ENCODE measurements at places on chromosomes 1 and 21.
A peak's percentile ranks its signal among the peaks of the same experiment; 100 is the strongest.

- no peak for DNase-seq
Observed at GRCh38 chr21:32977216-32977615, 48.5 kb upstream of the OLIG2 start.

- no peak for DNase-seq
Observed at GRCh38 chr1:24113641-24114033, 1.7 kb upstream of the MYOM3 start.

- DNase-seq: peak; percentile 6
Observed at GRCh38 chr1:87683196-87683956, 354.7 kb downstream of the LMO4 start.

DNA sequence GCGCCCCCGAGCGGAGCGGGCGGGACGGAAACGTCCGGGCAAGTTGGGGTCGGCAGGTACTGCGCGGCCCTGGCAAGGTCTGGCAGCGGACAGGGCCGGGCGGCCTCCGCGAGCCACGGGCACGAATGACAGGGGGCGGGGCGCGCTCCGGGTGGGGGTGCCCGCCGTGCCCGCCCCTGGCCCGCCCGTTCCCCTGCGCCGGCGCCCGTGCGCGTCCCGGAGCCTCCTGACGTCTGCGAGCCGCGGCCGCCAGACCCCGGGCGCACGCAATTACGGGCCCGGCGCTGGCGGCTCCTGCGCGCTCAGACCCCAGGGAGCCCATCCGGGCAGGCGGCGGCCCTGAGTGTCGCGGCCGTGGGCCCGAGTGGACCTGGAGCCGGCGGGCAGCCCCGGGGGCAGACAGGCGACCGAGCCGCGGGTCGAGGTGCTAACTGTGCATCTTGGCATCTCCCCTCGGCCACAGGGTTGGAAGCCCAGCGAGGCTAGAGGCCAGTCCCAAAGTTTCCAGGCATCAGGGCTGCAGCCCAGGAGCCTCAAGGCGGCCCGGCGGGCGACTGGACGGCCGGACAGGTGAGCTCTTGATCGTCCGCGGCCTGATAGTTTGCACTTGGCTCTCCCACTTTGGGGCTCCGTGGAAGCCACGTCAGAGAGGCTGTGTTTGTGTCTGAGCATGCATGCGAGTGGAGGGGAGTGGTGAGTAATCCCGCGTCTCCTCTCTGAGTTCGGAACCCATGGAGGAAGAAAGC, 918 bp downstream of the MIB2 start:
- peak; percentile 61 for DNase-seq

DNA sequence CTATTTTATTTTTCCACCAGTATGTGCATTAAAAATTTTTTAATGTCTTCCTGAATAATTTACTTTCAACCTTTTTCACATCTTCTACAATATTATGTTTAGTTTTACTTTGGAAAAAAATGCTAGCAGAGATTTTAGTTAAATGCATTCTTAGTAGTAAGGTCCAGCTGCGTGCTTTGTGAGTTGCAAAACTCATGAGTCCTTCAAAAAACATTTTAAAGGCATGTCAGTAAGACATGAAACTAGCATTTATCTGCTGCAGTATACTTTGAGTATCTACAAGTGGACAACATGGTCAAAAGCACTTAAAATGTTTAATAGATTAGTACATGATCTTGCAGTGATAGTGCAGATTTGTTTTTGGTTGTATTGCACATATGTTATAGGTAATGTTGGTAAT, 139.0 kb downstream of the HS2ST1 start:
- no peak for DNase-seq

DNA sequence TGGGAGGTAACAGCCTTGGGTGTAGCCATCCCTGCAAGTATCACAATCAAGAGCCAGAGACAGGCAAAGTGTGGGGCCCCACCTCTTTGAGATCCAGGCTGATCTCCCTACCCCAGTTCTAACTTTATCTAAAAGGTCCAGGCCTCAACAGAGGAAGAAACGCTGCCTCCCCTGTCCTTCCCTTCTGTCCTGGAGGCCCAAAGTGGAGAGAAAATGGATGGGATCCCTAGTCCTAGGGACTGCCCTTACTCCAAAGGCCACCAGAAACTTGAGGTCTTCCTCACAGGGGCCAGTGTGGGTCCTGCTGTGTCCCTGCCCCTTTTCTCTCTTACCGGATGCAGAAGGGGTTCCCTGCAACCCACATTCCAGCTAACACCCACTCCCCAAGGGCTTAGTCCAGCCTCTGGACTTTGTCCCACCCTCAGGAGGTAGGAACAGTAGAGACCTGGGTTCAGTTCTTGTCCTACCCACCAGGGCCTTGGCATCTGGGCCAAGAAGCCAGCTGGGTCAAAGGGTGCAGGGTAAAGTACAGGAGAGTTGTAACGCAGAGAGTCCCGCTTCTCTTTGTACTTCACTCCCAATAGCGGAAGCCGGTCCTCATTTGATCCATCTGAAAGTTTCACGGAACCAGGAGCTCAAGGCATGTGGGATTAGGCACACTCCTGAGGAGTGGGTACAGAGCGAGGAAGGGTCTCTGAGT, 1.9 kb downstream of the HDGF start:
- DNase-seq: no peak

DNA sequence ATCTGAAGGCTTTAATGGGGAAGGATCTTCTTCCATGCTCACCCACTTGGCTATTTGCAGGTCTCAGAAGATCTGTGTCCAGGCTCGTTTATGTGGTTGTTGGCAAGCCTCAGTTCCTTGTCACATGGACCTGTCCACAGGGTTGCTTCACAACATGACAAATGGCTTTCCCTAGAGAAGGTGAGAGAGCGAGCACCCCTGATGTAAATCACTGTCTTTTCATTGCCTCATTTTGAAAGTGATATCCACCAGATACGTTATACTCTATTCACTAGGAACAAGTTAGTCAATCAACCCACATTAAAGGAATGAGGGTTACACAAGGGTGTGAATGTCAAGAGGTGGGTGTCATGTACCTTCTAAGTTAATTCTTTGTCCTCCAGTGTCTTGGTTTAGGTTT, 433.3 kb downstream of the RPS6KC1 start:
- no peak for DNase-seq

DNA sequence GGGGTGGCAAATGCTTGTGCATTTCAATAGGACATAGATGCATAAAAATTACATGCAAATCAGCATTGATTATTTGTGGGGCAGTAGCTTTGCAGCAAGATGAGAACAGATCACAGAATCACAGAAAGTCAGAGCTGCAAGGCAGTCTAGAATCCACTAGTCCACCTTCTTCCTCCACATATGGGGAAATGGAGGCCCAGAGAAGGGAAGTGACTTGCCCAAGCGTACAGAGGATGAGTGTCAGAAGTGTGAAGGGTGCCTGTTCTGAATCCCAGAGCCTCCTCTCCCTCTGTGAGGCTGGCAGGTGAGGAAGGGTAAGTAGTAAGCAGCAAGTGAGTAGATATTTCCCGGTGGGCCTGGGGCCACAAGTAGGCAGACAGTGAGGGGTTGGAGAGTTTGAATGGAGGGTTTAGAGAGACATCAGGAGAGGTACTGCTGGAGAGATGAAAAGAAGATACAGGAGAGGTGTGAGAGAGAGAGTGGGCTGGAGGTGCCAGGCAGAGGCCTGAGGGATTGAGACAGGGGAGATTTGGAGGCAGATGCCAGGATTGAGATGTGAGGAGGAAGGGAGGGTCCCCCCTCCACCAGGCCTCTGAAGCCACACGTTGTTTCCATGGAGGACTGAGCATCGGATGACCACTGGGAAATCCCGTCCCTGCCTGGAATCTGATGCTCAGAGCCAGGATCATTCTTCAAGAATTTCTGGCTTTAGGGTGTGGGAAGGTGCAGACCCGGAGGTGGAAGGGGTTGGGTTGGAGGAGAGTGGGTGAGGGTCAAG, 4.8 kb upstream of the MYOG start:
- DNase-seq: no peak

DNA sequence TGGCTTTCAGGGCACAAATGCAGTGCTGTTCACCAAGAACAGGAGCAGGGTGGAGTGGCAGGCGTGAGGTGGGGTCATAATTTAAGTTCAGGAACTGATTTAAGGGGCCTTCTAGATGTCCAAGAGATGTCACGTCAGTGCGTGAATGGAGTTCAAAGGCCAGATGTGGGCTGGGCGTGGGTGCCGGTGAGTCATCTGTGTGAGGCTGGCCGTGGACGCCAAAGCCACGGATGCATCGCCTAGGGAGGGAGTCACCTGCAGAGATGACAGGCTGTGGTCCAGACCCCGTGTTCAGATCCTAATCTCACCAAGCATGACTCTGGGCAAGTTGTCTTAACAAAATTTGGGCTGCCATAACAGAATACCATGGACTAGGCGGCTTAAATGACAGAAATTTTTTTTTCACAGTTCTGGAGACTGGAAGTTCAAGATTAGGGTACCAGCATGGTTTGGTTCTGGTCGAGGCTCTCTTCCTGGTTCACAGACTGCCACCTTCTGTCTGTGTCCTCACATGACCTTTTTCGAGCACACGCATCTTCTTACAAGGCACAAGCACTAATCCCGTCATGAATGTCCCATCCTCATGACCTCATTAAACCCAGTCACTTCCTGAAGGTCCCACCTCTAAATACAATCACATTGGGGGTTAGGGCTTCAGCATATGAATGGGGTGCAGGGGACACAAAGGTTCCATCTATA, 109.6 kb downstream of the PRDM2 start:
- no peak for DNase-seq

DNA sequence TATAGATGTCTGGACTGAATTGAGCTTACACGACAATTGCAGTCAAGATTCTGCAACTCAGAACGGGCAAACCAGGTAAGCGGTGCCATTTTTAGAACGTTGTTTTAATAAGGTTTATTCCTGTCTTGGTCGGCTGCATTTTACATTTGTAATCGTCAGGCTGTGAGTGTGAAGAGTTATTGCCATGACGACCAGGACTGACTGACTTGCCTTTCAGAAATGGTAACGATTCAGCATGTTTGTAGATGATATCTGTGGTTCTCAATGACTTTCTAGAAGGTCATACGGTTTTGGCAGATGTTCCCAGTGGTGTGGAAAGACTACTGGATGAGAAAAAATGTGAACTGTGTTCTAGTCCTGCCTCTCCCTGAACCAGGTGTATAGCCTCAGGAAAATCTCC, 271.3 kb upstream of the B3GALT2 start:
- DNase-seq: no peak

DNA sequence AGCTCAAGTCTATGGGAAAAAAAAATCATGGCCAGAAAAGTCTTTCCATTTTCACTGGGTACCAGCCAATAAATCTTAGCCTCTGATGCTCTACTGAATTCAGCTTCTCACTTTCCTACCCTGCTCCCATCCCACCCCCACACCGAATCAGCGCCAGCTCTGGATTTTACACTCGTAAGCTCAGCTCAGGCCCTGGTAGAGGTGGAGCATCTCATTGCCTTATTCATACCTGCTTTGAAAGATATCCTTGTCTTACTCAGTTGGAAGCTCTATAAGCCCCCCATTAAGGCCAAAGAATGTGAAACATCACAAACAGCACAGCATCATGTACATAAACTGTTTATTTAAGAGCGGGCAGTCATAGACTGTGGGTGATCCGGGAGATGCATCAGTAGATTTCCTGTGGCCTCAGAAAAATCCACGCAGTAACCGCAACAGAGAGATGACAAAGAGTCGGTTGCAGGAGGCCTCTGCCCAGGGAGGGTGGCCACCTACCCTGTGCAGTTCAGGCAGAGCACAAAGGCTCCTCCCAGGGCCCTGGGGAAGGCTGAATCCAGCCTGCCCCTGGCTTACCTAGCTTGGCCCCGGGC, 36.4 kb upstream of the ETS2 start:
- no peak for DNase-seq

- DNase-seq: no peak
Observed at GRCh38 chr21:36891692-36892091, 74.8 kb downstream of the HLCS start.

GRCh38 chr1:63756839-63757238, 17.0 kb upstream of the ROR1 start:
- DNase-seq: no peak

All from suppressor macrophage treated with lipopolysaccharide for 4 hours (primary cell).